ENCODE measurements at places on chromosomes 12 and 14. TPM values are rescaled to one million over a fixed set of nuclear protein-coding genes. Genes with fewer than 3 reads are reported as not detected.
A peak's percentile ranks its signal among the peaks of the same experiment; 100 is the strongest.

Gene GLT1D1
- 0.08 TPM for total RNA-seq

- no peak for DNase-seq
These were observed 8.9 kb downstream of the FUT8 start for GRCh38 chr14:65421201-65421981.

DNA sequence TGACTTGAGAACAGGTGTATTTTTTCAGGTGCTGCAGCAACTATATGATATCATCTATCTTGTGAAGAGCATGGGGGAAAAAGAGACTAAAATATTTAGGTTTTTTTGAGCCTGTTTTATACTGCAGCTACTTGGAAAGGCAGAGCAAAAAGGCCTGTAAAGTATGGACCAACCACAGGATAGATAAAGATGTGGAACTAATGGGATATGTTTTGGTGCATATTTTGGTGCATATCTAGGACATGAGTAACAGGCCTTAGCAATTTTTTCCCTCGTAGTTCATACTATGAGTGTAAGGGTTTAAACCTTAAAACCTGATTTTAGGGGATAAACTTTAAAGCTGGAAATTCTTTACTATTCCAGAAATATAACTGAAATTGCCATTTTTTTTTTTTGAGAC, 6.0 kb upstream of the GTSF1 start:
- DNase-seq: no peak

Gene LHX5
- not detected for total RNA-seq

DNA sequence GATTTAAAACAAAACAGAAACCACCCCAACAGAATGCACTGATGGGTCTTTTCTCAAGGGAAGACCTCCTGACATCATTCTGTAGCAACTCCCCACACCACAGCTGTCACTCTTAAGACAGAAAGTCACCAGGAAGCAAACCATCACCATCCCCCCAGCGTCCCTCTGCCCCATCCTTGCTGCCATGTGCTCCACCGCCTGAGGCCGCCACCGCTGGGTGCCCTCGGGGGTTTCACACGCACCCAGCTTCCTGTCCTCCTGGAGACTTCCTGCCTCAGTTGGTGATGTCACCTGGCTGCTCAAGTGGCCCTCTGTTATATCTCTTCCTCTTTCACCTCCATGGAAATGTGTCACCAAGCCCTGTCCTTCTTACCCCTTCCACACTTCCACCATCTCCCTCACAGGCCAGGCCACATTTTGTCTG, 71.4 kb upstream of the GPR68 start:
- peak; percentile 69 for DNase-seq
